ENCODE measurements at places on chromosomes 1 and 21.

- no peak for DNase-seq
Measured at GRCh38 chr1:29830383-29830782, 594.1 kb downstream of the PTPRU start.

DNA sequence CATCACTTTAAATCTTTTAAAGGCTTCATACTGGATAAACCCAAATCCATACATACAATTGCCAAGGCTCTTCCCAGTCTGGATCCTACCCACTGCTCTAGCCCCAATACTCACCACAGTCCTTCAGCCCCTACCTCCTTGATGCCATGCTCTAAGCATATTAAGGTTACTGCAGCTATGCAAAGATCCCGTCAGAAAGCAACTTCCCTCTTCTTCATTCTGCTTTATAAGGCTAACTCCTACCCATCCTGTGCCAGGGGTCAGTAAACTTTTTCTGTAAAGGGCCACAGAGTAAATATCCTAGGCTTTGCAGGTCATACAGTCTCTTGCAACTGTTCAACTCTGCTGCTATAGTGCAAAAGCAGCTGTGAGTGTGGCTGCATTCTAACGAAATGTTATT lies 34.3 kb upstream of the MTF1 start:
- DNase-seq = no peak

DNA sequence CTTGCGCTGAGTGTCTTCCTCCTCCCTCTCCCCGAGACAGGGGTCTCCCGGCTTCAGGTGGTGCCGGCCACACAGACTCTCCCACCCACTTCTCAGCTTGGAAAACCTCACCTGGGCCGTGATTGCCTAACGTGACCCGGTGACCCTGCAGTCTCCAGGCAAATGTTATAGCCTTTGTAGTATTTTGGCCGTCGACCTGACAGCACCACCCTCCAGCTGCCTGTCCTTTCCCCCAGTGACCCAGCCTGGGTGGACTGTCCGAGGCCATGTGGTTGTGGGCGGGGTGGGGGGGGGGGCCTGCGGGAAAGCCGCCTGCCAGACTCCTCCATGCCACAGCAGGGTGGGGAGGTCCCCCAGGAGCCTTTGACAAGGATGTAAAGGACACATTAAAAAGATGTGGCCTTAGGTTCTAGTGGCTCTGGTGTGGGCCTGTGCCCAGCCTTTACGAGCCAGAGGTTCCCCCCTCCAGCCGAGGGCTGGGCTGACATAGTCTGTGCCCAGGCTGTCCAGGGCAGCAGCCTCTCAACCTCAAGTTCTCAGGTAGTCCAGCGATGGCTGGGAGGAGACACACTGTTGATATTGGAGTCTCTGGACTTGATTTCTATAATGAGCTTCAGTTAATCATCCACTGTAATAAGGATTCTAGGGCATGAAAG lies 8.1 kb downstream of the TOR3A start:
- DNase-seq = no peak

DNA sequence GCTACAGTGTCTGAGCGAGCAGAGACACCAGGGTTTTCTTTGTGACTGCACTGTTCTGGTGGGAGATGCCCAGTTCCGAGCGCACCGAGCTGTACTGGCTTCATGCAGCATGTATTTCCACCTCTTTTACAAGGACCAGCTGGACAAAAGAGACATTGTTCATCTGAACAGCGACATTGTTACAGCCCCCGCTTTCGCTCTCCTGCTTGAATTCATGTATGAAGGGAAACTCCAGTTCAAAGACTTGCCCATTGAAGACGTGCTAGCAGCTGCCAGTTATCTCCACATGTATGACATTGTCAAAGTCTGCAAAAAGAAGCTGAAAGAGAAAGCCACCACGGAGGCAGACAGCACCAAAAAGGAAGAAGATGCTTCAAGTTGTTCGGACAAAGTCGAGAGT lies 2.7 kb downstream of the ZBTB18 start:
- peak; percentile 55 for DNase-seq

DNA sequence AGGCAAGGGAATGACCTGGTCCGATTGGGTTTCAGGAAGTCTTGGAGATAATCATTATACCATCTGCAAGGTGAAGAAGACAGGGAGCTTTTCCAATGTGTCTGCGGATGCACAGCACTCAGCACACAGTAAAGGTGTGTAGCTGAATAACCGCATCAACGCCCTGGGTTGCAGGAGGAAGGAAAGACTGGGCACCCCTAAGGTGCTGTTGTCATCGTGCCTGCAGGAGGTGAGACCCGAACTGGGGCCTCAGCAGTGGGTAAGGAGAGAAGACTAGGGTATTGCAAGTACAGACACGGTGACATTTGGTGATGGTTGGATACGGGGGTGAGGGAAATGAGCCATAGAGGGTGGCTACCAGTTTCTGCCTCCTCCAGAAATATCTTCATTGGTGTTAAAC lies 1.1 kb upstream of the TRIM62 start:
- DNase-seq = no peak

DNA sequence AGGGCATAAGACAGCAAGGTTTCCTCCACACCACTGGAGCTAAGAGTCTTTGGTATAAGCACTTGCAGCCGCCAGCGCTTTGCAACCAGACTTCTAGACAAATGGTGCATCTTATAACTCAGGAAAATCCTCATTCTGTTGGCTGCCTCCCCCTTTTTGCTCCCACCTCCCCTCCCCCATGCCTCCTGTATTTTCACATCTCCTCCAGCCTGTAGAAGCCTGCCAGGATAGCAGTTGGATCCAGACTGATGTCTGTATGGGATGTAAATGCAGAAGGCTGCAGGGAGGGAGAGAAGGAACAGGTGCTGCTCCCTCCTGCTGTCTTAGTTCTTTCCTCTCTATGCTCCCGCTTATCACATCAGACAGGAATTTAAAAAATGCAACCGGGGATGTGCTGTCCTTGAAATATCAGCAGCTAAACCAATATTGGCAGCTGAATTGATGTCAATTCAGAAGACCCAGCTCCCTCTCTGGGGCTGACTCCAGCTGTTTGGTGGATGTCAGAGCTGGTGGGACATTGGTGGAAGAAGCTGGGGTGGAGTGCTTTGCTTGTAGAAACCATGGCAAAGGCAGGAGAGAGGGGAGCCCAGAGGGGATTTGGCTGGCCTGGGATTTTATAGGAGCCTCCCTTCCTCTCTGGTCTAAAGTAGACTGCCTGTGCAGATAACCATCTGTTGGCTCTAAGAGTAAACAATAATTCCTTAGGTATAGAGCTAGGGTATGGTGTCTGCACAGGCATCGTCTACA lies 53.5 kb downstream of the NFASC start:
- no peak for DNase-seq

DNA sequence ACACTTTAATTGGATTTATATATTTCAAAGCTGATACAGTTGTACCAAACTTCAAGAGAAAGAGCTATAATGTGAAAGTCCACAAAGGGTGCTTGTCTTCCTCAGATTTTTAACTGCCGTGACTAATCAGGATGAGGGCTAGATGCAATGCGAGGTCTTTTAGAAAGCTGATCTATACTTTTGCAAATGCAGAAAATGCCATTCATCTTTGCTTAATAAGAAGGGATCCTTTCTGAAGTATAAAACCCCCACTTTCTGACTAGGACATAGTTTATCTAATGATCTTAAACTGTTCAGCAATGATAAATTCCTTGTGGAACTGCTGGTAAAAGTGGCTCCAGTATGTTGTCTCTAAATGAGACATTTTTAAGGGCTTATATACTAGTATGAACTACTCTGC lies 102.7 kb upstream of the NGF start:
- DNase-seq = peak; percentile 63

GRCh38 chr1:244820131-244820530 lies 15.3 kb upstream of the COX20 start:
- no peak for DNase-seq

GRCh38 chr1:151516031-151516511 lies 4.9 kb downstream of the CGN start:
- no peak for DNase-seq

GRCh38 chr1:244221991-244222390 lies 170.9 kb downstream of the ZBTB18 start:
- no peak for DNase-seq

DNA sequence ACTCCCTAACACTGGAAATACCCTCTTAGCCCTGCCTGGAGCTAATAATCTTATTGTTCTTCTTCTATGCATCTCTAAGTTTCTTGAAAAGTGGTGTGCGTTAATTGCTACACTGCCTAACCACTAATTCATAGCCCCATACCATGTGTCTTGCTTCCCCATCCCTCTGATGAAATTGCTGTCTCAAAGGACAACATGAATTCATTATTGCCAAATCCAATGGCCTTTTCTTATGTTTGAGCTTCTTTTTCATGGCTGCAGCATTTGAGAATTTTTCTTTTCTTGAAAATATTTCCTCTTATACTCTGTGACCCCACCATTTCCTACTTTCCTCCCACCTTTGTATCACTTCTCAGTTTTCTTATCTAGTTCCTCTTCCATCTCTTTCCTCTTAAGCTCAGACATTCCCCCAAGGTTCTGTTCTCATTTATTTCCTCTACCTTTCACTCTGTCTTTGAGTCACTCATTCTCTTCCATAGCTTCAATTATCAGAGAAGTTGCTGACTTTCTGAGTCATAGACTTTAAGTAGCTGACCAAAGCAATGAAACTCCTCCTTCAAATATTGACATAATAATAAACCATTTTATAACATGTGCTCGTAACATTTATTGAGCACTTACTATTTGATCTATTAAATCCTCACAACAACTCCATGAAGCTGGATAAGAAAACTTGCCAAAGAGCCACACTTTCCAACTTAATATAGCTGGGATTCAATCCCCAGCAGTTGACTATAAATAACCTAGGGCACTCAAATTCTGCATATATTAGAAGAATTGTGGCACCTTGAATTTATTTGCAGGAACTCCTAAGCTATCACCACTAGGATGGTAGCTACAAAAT lies 35.5 kb upstream of the ATP6V1G3 start:
- DNase-seq = no peak

DNA sequence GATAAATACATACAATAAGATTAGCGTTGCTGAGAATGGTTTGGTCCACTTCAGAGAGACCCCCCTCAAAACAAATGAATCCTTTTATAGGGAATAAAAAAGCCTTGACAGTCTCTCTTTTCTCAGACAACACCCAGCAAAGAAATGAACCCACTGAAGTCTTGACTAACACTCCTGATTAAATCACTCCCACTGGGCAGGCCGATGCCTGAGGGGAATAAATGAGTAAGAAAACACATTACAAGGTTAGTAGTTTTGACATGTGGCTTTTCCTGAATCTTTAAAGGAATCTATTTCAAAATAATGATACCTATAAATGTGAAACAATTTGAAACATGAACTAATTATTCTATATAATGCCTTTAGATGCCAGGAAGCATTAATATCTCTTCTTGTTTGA lies 146.9 kb upstream of the POGK start:
- DNase-seq = no peak

DNA sequence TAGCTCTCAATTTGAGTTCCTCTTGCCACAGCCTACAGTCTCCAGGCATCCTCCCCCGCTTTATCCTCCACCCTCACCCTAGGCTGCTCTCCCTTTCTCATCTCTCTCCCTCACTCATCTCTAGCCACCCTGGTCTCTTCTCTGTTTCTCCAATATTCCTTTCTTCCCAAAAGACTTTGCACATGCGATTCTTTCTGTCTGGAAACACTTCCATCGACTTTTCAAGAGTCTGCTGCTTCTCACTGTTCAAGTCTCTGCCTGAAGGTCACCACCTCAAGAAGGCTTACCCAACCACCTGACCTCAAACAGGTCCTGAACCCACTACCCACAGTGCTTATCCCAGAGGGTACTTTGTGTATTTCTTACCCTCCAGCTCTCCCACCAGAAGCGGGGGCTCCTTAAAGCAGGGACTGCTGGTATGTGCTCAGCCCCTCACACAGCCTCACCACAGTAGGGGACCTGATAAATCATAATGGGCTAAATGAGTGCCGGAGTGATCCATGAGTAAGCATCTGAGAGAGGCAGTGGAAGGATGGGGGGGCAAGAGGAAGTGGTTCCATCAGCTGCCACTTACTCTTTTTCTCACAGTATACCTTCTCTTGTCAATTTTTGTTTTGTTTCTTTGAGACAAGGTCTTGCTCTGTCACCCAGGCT lies 14.3 kb upstream of the KRTAP19-8 start:
- no peak for DNase-seq

GRCh38 chr1:54053745-54054437 lies 483 bp downstream of the TCEANC2 start:
- no peak for DNase-seq

DNA sequence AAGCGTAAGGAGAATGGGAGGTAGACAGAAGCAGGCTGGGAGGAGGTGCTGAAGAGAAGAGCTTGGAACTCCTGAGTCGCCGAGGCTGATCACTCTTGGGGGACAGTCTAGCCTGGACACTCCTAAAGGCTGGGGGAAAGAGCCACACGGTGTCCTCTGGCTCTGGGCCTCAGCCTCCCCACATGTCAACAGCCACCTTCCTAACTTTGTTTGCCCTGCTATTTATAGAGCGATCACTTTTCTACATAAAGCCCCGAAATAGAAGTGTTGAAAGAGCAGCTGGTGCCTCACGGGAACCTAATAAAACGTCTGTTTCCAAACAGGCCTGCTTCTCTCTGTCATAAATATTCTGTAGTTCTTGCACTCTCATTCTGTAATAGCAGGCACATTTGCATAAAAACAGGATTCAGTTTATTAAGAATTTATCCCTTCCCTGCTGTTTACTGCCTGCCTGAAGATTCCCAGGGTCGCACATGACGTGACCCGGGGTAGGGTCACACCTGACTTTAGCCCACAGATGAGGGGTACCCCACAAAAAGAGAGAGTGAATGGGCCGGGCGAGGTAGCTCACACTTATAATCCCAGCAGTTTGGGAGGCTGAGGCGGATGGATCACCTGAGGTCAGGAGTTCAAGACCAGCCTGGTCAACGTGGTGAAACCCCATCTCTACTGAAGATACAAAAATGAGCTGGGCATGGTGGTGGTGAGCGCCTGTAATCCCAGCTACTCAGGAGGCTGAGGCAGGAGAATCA lies 212.5 kb downstream of the TOMM20 start:
- DNase-seq = no peak

DNA sequence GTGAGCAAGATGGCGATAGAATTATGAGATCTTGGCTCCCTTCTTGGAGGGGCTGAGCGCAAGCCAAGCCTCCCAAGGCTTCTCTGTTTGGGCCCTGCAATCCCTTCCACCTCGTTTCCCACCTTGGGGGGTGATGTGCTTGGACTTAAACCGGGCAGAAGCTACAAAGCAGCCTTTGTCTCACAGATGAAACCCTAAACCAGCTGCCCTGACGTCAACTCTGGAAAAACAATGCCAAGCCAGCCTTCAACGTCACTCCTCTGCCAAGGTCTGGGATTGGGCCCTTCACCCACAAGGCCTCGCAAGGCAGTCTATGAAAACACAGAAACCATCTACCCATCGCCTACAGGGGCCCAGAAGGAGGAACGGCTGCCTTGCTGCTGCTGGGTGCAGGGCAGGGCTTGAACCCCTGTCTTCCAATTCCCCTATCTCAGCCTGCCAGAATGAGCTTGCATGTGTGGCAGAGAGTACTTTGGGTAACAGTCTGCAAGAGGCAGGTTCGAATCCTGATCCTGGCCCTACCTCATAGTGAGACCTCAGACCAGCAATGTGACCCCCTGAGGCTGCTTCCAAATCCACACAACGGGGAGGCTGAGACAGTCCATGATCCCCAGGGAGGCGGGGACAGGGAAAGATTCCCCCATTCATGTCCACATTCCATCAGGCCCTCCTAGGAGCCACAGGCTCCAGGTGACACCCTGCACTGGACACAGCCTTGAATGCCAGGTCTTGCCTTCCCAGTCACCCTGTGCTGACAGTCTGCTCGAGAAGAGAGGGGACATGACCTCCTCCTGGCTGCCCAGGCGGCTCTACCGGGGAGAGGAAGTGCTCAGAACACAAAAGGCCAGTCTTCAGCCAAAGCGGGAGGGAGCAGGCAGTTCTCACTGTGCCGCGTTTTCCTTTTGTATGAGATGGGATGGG lies 15.0 kb downstream of the IFFO2 start:
- peak; percentile 96 for DNase-seq

GRCh38 chr1:116768416-116769103 lies 14.3 kb downstream of the CD2 start:
- no peak for DNase-seq

Data from SK-MEL-5 (cell line).